ENCODE measurements at places on chromosomes 6 and 20. TPM values are rescaled to one million over a fixed set of nuclear protein-coding genes. Genes with fewer than 3 reads are reported as not detected.

DNA sequence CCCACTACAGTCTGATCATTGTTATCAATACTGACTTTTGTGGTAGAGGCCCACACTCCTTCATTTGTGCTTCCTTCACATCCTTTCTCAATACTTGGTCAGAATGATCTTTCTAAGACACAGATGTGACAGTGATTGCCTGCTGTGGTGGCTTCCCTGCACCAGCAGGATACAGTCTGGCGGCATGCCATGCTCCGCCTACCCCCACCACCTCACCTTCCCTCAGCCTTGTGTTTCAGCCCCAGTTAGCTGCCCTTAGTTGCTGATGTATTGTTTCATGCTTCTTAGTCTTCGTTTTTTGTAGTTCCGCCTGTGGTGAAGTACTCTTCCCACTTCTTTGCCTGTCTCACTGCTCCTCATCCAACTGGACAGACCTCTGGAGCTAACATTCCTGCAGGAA is 10.9 kb downstream of the LRRC1 start:
- H3K4me3 ChIP-seq, result no peak overlapping the region
- no peaks in the 10 kb centered on the region for H3K27me3 ChIP-seq
- no peak for DNase-seq
- H3K4me1 ChIP-seq, result peaks cover 37% of the 10 kb centered on the region
- H3K36me3 ChIP-seq, result no peaks in the 10 kb centered on the region
- H3K27ac ChIP-seq, result no peak overlapping the region

Gene ZNF831
- not detected for total RNA-seq

Gene CD83
- 7.5 TPM for total RNA-seq

Gene CRISP2
- total RNA-seq, result not detected

Measured in heart right ventricle (tissue), 16 donors.